ENCODE measurements at places on chromosomes 2 and 18. TPM values are rescaled to one million over a fixed set of nuclear protein-coding genes. Genes with fewer than 3 reads are reported as not detected.

The PSMA8 gene
- not detected for polyA plus RNA-seq

The CCL20 gene
- polyA plus RNA-seq = 1.5 TPM

The VPS54 gene
- 14.0 TPM for polyA plus RNA-seq

The OR6B2 gene
- not detected for polyA plus RNA-seq

The CDK15 gene
- 1.6 TPM for polyA plus RNA-seq

The NPC1 gene
- 29.8 TPM for polyA plus RNA-seq

The FKBP1B gene
- polyA plus RNA-seq = 10.5 TPM

The INPP1 gene
- 22.3 TPM for polyA plus RNA-seq

The CDH2 gene
- polyA plus RNA-seq = 1.8 TPM

The REG3G gene
- 0.30 TPM for polyA plus RNA-seq

The ASB18 gene
- polyA plus RNA-seq = not detected

The PRKAG3 gene
- not detected for polyA plus RNA-seq

The BIN1 gene
- polyA plus RNA-seq = 149 TPM

The KIF5C gene
- 2.8 TPM for polyA plus RNA-seq

The SCYGR6 gene
- polyA plus RNA-seq = not detected
